Stimulated activated CD4-positive, alpha-beta T cell treated with anti-CD3 and anti-CD28 coated beads, Interleukin-15, amount 100 ng/mL, for 48 hours (primary cell): ENCODE measurements at places on chromosomes 16 and 17.
A peak's percentile ranks its signal among the peaks of the same experiment; 100 is the strongest.

- no peak for DNase-seq
Measured at GRCh38 chr16:67865318-67865717, 7.5 kb upstream of the EDC4 start.

GRCh38 chr17:11284811-11285210 lies 43.8 kb downstream of the SHISA6 start:
- DNase-seq: no peak

DNA sequence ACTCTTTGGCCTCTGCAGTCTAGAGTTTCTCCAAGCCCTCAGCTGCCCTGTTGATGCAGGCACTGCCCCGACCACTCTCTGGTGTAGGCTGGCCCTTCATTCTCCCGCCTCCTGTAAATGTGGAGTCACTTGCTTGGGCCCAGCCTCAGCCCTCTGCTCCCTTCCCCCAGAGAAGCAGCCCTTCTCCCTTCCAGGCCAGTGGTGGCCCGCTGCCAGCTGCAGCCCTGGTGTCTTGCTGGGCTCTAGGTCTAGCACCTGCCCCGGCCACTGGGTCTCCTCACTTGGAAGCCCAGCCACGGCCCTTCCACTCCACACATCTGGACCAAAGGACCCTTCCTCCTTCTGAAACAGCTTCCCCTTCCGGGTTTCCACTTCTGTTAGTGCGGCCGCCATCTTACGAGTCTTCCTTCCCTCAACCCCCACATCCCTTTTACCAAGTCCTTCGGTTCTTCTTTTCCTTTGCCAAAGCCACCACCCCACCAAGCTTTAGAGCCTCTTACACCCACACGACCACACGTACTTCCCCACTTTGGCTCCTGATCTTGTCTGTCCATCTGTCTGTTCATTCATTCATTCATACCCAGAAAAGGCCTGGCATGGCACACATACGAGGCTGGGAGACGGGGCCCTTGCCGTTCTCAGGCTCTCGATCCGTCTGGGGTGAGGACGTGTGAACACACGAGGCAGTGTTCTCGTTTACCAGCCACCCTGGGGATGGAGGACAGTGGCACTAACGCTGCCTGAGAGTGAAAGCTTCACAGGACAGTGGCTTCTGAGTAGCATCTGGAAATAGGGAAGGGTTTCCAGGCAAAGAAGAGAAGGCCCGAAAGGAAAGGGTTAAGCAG lies 68.0 kb downstream of the ABR start:
- no peak for DNase-seq

DNA sequence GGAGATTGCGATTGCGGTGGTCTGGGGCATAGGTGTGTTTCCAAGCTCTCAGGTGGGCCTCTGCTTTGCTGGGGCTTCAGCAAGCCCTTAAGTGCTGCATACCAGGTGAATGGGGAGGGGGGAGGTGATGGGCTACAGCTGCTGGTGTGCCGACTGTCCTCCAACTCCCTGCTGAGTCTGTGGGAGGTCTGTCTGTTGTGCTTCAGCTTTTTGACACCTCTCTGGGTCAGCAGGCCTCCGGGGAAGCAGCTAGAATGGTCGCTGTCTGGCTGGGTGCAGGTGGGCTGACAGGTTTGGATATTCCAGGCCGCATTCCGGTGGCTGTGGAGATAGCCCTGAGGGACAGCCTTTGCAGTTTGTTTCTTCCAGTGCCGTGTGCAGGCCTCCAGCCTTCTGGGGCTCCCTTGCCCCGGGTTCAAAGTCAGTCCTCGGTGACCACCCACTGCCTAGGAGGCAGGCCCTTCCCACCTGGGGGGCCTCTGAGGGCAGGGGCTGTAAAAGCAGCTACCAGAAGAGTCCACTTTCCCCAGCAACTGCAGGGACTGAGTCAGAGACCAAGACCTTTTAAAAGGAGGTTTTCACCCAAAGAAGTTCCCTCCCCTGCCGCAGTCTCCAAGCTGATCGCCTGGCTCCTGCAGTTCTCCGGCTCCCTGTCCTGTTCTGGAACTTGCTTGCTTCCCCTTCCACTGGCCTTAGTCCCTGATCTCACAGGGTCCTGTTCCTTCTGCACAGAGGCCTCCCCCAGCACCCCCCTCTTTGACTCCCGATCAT lies 2.0 kb upstream of the TTYH2 start:
- DNase-seq: no peak

DNA sequence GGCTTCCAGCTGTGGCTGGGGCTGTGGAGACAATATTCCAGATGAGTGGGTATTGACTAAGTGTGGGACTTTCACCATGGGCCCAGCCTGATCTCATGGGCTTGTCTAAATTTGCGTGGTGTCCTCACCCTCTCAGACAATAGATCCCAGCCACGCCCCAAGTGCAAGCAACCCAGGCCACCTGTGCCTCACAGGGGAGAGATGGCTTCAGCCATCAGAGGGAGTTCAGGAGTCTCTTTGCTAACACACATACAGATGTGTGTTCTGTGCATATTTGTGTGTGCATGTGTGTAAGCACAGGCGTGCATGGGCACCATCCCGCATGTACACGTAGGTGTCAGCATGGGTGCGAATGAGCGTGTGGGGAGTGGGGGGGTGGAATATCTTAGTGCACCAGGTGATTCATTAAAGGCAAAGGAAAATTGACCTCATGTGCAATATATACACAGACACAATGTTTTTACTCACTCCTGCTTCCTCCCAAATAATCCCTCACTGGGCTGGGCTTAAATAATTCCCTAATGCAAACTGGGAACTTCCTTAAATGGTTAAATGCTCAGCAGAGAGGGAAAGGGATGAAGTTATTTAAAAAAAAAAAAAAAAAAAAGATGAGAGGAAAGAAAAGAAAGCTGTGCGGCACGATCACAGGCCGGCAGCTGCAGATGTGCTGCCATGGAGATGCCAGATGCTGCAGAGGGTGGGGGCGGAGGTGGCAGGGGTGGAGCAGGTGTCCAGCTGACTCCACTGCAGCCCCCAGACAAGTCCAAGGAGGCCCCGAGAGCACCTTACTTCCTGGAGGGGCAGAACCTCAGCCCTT lies 24.0 kb upstream of the CDC42EP4 start:
- DNase-seq: no peak

GRCh38 chr16:1184156-1184868 lies 31.4 kb downstream of the CACNA1H start:
- no peak for DNase-seq

DNA sequence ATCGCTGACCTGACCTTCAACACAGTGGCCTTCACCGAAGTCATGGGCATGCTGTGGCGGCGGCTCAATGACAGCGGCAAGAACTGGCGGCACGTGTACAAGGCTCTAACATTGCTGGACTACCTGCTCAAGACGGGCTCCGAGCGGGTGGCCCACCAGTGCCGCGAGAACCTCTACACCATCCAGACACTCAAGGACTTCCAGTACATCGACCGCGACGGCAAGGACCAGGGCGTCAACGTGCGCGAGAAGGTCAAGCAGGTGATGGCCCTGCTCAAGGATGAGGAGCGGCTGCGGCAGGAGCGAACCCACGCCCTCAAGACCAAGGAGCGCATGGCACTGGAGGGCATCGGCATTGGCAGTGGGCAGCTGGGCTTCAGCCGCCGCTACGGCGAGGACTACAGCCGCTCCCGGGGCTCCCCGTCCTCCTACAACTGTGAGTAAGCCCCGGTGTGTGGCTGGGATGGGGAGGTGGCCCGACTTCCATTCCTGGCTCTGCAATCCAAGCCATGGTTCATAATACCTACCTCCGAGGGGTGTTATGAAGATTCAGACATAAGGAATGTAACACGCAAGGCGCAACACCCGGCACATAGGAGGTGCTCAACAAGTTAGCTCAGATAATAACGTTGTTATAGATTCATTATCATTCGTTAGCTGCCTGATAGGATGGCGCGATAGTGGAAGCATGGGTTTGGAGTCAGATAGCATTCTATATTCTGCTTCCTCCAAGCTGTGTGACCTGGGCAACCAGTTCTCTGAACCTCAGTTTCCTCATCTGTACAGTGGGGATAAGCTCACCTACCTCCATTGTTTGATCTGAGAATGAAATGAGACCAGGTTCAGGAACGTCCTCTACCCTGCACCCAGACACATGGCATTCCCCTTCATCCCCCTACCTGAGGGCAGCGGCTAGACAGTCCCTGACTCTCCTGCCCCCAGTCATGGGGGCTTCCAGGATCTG lies 4.4 kb downstream of the EPN3 start:
- no peak for DNase-seq

GRCh38 chr17:56395787-56396186 lies 197.7 kb upstream of the NOG start:
- DNase-seq: no peak

GRCh38 chr17:60135951-60136666 lies 13.7 kb upstream of the CA4 start:
- no peak for DNase-seq

- no peak for DNase-seq
Measured at GRCh38 chr16:47876511-47876910, 279.3 kb downstream of the ABCC12 start.

- DNase-seq: no peak
Measured at GRCh38 chr16:47578573-47578972, 117.4 kb downstream of the PHKB start.

GRCh38 chr17:62824290-62825131 lies 16.4 kb upstream of the MARCHF10 start:
- no peak for DNase-seq

DNA sequence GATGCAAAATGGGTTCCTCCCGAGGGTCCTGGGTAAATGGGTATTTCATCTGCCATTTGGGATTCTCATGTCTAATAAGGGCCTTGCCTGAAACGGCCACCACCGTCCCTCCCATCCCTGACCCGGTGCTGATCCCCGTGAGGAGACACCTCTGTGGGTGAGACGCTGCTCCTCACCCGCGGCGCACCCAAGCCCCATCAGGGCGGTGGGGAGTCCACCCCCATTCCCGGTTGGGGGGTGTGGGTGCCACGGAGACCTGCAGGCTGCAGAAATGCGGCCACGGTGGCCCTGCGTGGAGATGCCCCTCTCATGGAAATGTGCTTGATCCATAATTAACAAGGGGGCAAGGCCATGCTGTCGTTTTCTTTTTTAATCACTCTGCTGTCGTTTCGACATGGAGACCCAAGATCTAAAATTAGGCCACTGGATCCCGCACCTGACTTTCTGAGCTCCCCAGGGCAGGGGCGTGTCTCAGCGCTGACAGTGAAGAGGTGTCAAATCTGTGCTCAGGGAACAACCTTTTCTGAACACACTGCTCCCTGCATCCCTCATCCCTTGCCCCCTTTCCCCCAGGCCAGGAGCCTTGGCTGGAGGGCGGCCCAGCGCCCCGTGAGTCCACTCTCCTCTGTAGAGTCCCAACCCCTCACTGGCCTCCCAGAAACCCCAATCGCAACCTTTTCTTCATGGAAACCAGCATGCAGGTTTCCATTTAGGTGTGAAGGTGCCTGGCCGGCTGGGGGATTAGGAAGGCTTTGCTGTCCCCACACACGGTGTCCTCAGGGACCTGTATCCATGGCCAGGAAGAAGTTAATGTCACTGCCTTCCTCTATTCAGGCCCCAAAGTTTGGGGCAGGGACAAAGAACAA lies 38.9 kb downstream of the PEMT start:
- no peak for DNase-seq

DNA sequence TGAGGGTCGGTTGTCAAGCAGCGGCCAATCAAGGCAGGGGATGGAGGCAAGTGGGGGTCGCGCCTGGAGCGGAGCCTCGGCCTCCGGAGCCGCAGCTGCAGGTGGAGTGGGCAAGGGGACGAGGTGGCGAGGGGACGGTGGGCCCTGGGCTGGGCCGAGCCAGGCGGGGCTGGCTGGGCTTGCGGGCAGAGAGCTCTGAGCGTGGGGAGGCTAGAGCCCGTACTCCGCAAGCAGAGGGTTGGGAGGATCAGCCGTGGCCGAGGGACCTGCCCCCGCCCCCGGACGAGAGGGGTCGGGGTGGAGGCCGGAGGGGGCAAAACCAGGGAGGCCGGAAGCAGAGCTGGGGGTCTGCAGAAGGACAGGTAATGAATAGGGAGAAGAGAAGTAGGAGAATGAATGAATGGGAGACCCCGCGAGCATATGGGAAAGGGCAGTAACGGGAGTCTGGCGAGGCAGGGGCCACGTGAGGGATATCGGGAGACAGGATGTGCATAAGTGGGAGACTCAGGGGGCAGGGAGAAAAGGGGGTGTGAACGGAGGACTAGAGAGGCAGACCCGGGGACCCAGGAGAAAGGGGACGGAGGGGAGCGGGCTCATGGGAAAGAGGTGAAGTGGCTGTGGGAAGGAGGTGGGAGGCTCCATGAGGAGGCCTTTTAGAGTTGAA lies at the start of gene KATNB1:
KATNB1 (plus strand) TSS at position 16 of the 664 bp plus-strand sequence. CDS start 1,474 bp downstream, outside the sequence.
- no peak for DNase-seq

DNA sequence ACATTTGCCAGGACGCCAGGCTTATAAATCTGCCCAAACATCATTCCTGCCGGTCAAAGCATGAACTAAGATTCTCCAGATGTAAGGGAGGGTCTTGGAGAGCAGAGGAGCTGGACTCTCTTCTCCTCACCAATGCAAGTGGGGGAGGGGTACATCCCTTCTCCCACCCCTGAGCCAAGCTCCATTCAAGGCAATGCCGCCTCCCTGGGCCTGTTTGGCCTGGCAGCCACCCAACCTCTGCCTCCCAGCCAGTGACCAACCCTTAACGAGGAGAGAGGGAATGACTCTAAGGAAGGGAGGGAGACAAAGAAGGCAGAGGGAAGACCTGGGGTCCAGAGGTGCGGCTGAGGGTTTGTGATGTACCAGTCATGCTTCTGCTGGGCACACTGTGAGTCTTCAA lies 13.8 kb downstream of the C17orf50 start:
- DNase-seq: no peak

DNA sequence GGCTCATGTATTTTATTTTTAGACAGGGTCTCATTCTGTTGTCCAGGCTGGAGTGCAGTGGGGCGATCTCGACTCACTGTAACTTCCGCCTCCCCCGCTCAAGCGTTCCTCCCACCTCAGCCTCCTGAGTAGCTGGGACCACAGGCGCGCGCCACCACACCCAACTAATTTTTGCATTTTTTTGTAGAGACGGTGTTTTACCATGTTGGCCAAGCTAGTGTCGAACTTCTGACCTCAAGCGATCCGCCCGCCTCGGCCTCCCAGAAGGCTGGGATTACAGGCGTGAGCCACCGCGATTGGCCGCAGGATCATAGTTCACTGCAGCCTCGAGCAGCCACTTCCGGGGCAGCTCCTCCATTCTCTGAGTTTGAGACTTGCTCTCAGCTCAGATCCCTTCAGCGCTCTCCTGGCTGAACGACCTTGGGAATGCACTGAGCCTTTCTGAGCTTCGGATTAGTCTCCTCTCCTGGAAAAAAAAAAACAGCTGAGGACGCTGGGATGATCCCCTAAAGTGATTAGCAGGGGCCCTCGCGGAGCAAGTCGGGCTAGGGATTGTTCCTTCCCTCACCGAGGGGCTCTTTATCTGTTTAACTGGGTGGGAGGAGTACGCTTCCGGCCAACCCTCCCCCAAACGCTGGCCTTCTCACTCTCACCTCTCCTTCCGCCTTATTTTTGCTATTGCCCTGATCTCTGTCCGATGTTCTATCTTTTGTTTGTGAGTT lies 1.1 kb upstream of the PKMYT1 start:
- DNase-seq: no peak

DNA sequence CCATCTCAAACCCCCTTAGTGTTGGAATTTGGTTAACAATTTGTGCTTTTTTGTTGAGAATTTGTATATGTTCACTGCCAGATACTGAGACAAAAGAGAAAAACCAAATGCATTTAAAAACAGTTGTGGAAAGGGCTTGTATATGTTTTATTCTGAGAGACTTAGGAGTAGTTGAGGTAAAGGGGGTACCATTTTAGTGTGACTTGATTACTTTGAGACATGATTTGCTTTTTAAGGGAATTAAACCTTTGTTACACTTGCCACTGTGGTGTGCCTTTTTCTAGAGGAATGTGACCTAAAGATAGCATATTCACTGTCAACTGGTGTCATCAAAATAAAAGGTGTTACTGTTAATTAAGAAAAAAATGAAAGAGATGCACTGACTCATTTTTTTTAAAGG lies 4.5 kb downstream of the IGF2BP1 start:
- DNase-seq: no peak

GRCh38 chr17:4948166-4948930 lies at the start of gene PFN1:
Gene PFN1, minus strand, starts transcription at chr17:4948530. Its CDS starts 136 bp downstream, at chr17:4948394.
- DNase-seq: peak; percentile 90
